Smooth muscle cell of the pulmonary artery (primary cell): ENCODE measurements at places on chromosomes 6 and 20. TPM values are rescaled to one million over a fixed set of nuclear protein-coding genes. Genes with fewer than 3 reads are reported as not detected.

Gene ADGRF4
- 0.07 and 0.10 TPM in 2 replicates for total RNA-seq

Gene TSPO2
- total RNA-seq, result not detected in 2 replicates

Gene HRH3
- total RNA-seq, result not detected in 2 replicates

Gene CST3
- 425 and 515 TPM in 2 replicates for total RNA-seq

Gene RIMS1
- 2.3 and 3.6 TPM in 2 replicates for total RNA-seq

Gene FANCE
- total RNA-seq, result 4.5 and 5.1 TPM in 2 replicates

Gene NHLRC1
- total RNA-seq, result 2.6 and 2.9 TPM in 2 replicates

Gene SLC35F1
- 0.07 TPM in 1 of 2 replicates, not detected in the other for total RNA-seq

Gene PRKN
- total RNA-seq, result 1.1 and 3.0 TPM in 2 replicates

Gene HMGN3
- total RNA-seq, result 18.1 and 35.6 TPM in 2 replicates

Gene CTNNBL1
- total RNA-seq, result 22.5 and 23.6 TPM in 2 replicates

Gene MRAP2
- total RNA-seq, result 2.7 and 11.2 TPM in 2 replicates
